Mesendoderm (in vitro differentiated cells): ENCODE measurements at places on chromosomes 5 and 9.

GRCh38 chr5:67366276-67366675 lies 169.7 kb upstream of the CD180 start:
- DNase-seq, result no peak
- H3K4me3 ChIP-seq, result no peak overlapping the region
- no peak overlapping the region for H3K27ac ChIP-seq

DNA sequence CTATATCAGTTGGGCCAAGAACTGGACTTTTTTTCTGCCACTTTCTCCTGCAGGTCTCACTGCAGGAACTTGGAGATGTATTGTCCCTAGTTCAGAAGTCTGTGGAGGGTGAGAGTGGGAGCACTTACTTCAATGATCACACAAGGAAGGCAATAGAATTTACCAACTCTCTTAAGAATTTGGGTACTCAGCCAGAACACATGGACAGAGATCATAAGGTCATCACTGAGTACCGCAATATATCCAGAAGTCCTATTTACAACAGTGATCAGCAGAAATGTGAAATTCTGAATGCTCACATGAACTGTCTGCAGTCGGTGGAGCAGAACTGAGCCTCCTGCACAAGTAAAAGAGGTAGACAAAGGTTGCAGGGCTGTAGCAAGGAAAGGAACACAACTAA lies 101.0 kb downstream of the FAM114A2 start:
- H3K27me3 ChIP-seq, result no peaks in the 10 kb centered on the region
- no peak overlapping the region for H3K27ac ChIP-seq
- no peak overlapping the region for H3K4me3 ChIP-seq
- H3K36me3 ChIP-seq, result no peaks in the 10 kb centered on the region
- no peak for DNase-seq

DNA sequence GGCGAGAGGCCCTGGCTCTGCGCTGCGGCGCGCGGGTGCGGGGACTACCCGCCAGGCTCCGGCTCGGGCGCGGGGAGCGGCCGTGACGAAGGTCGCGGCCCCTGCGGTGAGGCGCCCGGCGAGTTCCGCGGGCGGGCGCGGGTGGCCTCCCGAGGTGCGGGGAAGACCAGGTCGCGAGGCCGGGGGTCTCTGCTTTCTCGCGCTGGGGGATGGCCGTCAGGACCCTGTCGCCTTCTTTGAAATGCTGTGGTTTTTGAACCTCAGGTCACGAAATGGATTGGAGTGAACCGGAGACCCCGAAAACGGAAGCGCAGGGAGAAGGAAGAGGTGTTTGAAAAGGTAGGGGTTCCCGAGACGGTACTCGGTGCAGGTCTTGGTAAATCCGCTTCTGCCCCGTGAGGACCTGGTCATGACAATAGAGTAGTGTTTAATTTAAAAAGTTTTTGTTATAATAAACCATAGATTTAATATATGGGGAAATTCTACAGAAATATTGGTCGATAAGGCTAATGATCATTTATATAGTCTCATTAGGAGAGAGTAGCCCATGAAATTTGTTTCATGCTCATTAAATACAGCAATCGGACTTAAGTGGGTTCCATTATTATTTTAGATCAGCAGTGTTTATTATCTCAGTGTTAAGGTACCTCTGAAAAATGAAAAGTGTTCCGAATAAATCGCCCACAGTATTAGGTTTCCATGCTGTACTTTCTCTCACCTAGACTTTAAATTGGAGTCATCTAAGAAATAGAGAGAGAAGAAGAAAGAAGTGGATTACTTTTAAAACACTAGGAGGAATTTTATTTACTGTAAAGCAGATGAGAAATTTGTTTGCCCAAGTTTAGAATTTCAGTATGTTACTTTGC lies 279.0 kb downstream of the AOPEP start:
- H3K27ac ChIP-seq, result no peak overlapping the region
- H3K27me3 ChIP-seq, result peaks cover 7% of the 10 kb centered on the region
- peak overlapping the region; percentile 70 for H3K4me3 ChIP-seq
- H3K36me3 ChIP-seq, result no peaks in the 10 kb centered on the region

DNA sequence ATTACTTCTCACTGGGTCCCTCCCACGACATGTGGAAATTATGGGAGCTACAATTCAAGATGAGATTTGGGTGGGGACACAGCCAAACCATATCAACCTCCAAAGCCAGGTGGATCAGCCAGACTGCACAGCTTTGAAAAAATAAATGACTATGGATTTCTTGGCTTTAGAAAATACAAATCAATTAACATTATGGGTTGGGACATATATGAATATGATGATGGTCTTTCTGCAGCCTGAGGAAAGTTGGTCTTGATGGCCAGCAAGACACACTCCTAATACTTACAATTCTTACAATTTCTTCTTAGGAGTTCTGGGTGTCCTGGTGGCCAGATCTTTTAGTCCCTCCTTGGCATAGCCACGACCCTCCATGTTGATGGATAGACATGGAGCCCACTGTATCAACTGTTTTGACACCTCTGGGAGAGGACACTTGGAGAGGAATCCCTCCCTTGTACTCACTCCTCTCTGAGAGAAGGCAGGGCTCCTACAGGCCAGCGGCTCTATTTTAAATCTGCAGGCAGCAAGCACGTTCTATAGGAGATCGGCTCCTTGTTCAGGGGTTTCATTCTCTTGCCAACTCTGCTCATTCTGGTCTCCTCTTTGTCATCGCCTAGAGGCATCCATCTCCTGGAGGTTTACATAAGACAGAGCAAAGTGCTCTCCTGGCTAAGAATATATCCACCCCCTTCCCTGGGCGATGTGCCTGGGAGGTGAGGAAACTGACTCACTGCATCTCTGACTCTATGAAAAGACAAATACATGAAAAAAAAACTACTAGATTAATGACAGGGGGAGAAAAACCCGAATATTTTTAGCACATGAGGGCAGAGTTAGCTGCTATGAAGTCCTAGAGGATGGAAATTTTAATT lies 145.9 kb downstream of the CARTPT start:
- no peaks in the 10 kb centered on the region for H3K27me3 ChIP-seq
- no peaks in the 10 kb centered on the region for H3K4me1 ChIP-seq
- no peaks in the 10 kb centered on the region for H3K36me3 ChIP-seq
- DNase-seq, result no peak
- no peak overlapping the region for H3K4me3 ChIP-seq

DNA sequence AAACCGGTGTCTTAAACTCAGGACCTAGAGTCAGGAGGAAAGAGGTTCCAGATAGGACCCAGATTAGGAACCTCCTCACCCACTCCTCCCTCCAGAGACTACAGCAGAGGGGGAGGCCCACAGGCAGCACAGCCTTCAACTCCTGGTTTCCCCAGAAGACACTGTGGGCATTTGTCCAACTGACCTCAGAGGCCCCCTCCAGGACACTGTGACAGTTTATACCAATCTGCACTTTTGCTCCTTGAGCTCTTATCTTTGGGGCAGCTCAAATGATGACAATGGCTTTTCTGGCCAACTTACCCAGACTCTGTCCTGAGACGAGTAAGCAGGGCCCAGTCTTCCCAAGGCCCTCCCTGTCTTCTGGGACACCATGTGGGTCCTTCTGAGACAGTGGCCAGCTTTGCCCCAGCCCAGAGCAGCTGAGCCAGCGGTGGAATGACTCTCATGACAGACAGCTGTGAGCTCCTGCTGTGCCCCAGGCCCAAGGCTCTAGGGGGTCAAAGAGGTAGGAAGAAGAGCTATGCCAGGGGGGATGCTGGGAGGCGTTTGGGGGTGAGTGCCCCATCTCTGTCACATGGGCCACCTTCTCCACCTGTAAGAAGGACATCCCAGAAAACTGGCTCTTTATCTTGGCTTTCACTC lies 14.3 kb downstream of the OR2V2 start:
- H3K4me1 ChIP-seq, result no peaks in the 10 kb centered on the region
- DNase-seq, result no peak

- H3K27me3 ChIP-seq, result no peaks in the 10 kb centered on the region
- no peaks in the 10 kb centered on the region for H3K4me1 ChIP-seq
- DNase-seq, result peak; percentile 19
- no peak overlapping the region for H3K27ac ChIP-seq
- no peaks in the 10 kb centered on the region for H3K36me3 ChIP-seq
Measured at GRCh38 chr5:17343675-17344074, 126.2 kb downstream of the BASP1 start.

DNA sequence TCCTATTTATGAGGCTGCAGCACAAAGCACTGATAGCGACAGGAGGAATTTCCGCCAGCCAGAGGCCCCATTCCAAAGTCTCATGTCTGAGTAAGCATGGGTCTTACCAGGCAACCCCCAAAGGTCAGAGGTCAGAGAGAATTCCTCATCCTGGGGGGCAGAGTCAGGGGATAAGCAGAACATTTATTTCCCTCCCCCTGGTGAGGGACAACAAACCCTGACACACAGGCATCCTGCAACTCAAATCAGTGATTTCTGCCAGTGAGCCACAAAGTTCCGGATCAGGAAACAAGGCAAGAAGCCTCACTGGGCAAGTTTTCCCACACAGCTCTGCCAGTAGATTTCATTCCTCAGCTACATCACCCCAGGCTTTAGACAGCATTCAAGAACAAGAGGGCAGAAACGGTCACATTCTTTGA lies 37.0 kb downstream of the ADAMTS12 start:
- H3K27me3 ChIP-seq, result no peaks in the 10 kb centered on the region
- H3K4me3 ChIP-seq, result no peak overlapping the region
- peaks cover 12% of the 10 kb centered on the region for H3K4me1 ChIP-seq
- peak; percentile 68 for DNase-seq
- peak overlapping the region; percentile 32 for H3K27ac ChIP-seq
- H3K36me3 ChIP-seq, result no peaks in the 10 kb centered on the region

DNA sequence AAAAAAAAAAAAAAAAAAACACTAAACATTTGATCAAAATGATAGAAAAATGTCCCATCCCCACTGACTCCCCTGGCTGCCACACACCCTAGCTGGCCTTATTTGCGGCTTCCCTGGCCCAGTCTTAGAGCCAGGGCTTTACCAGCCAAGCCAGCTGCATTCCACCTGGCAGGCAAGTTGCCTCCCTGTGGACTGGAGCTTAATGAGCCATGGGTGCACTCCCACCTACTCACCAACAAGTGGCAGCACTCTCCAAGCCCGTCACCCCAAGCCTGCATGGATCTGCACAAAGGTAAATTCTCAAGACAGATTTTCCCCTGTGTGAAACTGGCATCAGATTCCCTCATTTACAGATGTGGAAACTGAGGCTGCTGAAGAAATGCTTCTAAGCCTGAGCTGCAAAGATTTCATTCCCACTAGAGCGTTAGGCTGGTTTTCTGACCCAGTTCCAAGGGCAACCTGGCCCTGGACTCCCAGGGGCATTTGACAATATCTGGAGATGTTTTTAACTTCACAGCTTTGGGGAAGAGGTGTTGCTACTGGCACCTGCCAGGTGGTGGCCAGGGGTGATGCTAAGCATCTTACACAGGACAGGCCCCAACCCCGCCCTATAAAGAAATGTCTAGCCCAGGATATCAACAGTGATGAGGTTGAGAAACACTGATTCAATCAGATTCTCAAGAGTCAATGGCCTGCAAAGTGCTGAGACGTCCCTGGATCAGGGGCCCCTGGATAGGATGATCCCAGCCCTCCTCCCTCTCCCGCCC lies 21.9 kb upstream of the VDAC1 start:
- H3K4me3 ChIP-seq, result no peak overlapping the region
- no peak overlapping the region for H3K27ac ChIP-seq
- no peaks in the 10 kb centered on the region for H3K27me3 ChIP-seq

DNA sequence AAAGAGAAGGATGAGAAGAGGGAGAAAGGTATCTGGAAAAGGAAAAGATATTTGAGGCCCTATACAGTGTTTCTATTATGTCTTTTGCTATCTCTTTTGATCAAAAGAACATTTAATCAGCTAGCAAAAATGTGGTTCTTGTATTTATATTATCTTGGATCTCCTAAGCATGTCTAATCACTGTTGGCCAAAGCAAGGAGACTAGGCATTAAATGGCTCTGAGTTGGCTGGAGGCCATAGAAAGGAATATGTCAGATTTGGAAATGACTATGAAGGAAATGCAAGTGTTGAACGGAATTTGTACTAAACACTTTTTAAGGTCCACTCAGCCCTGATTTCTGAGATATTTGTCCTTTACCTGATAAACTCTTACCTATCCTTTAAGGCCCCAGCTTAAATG lies 22.4 kb upstream of the THG1L start:
- H3K36me3 ChIP-seq, result no peaks in the 10 kb centered on the region
- H3K27me3 ChIP-seq, result no peaks in the 10 kb centered on the region
- DNase-seq, result no peak

DNA sequence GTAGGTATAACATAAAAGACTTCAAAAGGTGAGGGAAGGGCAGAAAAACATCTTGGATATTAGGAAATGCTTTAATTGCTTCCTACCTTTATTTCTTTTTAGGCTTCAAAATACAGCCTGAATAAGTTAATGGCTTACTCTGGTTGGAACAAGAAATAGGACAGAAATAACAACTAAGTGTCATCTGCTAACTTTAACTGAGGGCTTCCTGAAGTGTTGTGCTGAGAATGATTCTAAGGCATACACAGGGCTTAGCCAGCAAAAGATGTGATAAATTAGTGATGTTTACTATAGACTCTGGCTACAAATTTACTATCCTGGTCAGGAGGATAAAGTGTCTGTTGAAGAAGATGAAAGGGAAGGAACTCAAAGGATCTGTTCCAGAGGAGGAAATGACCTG lies 34.2 kb downstream of the ABHD17B start:
- no peaks in the 10 kb centered on the region for H3K27me3 ChIP-seq
- H3K4me1 ChIP-seq, result no peaks in the 10 kb centered on the region
- DNase-seq, result no peak
- no peak overlapping the region for H3K4me3 ChIP-seq

DNA sequence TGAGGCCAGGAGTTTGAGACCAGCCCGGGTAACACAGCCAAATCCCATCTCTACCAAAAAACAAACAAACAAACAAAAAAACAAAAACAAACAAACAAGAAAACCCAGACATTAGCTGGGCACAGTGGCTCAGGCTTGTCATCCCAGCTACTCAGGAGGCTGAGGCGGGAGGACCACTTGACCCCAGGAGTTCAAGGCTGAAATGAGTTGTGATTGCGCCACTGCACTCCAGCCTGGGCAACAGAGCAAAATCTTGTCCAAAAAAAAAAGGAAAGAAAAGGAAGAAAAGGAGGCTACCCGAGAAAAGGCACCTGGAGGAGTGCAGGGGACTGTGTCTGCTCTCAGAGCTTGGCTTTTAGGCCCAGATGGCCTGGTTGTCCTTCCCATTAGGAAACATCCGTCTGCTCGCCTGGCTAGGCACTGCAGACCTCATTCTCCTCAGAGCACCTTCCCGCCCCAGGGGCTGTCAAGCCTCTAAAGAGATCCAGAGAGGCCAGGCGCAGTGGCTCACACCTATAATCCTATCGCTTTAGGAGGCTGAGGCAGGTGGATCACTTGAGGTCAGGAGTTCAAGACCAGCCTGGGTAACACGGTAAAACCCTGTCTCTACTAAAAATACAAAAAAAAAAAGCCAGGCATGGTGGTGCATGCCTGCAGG lies 185.3 kb upstream of the IER5L start:
- H3K27ac ChIP-seq, result no peak overlapping the region
- H3K27me3 ChIP-seq, result no peaks in the 10 kb centered on the region
- H3K4me1 ChIP-seq, result no peaks in the 10 kb centered on the region
- no peak for DNase-seq

DNA sequence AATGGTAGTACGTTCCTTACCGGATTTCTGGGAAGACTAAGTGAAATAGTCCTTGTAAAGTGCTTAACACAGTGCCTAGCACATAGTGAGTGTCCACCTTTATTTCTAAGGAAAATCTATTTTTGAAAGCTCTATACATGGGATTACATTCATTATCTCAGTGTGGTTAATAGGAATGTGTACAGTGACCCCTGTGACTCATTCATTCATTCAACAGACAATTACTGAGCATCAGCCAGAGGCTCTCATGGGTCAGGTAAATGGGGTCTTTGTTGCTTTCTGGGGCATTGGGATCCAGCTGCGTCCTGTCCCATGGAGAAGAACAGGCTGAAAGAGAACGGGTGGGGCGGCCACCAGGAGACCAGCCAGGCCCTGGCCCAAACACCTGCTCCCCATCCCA lies 226.2 kb upstream of the TBC1D2 start:
- no peaks in the 10 kb centered on the region for H3K36me3 ChIP-seq
- no peaks in the 10 kb centered on the region for H3K27me3 ChIP-seq
- H3K4me1 ChIP-seq, result no peaks in the 10 kb centered on the region
- H3K27ac ChIP-seq, result no peak overlapping the region
- no peak overlapping the region for H3K4me3 ChIP-seq
